Ovary (tissue), 10 donors: ENCODE measurements at places on chromosomes 5 and 9. TPM values are rescaled to one million over a fixed set of nuclear protein-coding genes. Genes with fewer than 3 reads are reported as not detected.

The CCNB1 gene
- total RNA-seq, result 8.3 TPM

The ITK gene
- total RNA-seq, result 1.5 TPM

The TEX53 gene
- total RNA-seq, result not detected

The TRIM14 gene
- 8.9 TPM for total RNA-seq

The TPM2 gene
- 309 TPM for total RNA-seq

The ZMAT2 gene
- total RNA-seq, result 40.2 TPM

The SPATA31C1 gene
- total RNA-seq, result not detected

GRCh38 chr5:149129181-149129580 is 12.1 kb upstream of the ABLIM3 start:
- H3K36me3 ChIP-seq, result no peaks in the 10 kb centered on the region
- H3K27ac ChIP-seq, result no peak overlapping the region
- H3K4me3 ChIP-seq, result no peak overlapping the region
- H3K27me3 ChIP-seq, result no peaks in the 10 kb centered on the region

DNA sequence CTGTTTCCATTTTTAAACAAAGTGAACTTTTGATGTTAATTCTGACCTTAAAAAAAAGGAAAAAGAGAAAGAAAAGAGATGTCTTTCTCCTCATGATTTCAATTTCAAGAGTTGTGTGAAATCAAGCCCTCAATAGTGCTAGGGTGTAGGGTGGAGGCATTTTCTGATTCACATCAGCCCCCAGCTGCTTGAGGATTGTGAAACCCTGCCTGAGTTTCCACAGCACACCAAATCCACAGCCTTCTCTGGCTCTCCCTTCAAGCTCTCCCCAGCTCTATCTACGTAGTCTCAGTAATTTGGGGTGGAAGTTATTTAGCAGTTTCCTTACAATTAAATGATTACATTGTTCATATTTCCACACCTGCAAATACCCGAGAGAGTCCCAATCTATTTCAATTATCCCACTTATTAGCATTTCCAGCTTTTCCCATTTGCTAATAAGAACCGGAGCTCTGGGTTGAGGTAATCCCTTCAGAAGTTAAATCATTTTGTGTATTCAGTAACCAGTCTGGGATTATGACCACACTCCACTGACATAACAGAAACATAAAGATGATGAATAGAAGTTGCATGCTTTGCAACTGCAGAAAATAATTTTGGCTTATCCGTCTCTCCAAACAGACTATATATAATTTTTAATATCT is 54.9 kb downstream of the MTX3 start:
- no peak overlapping the region for H3K27ac ChIP-seq
- H3K4me1 ChIP-seq, result peaks cover 6% of the 10 kb centered on the region
- no peak overlapping the region for H3K4me3 ChIP-seq

GRCh38 chr5:31913808-31914207 is 260.3 kb downstream of the GOLPH3 start:
- no peaks in the 10 kb centered on the region for H3K36me3 ChIP-seq
- H3K4me1 ChIP-seq, result peaks cover 2% of the 10 kb centered on the region
- H3K4me3 ChIP-seq, result no peak overlapping the region
- DNase-seq, result no peak

DNA sequence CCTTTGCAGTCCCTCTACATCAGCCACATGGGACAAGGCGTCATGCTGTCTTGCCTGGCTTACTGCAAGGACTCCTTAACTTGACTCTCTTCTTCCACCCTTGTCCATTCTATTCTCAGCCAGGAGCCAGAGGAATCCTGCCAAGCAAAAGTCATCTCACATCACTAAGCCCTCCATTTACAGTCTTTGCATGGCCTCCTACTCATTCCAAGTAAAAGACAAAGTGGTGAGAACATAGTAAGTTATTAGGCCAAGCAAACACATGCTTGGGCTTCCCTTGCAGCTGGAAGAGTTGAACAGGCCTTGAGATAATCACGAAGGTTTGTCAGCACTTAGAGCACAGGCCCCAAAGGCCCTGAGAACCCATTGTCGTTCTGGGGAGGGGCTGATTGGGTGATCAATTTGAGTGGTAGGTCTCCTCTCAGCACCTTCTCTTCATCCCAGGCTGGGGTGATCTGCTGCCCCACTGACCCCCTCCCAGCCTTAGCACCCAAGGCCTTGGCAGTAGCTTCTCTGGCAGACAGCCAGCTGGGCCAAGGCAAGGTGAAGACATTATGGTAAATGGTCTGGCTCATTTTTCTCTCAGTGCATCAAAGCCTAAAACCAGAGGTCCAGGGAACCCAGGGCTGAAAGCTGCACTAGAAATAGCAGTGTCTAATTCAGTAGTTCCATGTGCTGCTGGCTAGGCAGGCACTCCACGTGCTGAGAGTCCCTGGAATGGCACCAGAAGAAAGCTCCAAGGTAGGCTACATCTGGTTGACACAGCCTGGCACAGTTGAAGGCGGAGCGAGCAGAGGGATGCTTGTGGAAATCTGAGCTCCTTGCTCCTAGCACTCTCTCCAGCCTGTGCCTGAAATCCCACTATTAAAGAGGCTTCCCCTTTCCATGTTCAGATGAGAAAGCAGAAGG is 121.4 kb downstream of the ASTN2 start:
- H3K4me3 ChIP-seq, result no peak overlapping the region
- DNase-seq, result no peak
- H3K27me3 ChIP-seq, result no peaks in the 10 kb centered on the region

DNA sequence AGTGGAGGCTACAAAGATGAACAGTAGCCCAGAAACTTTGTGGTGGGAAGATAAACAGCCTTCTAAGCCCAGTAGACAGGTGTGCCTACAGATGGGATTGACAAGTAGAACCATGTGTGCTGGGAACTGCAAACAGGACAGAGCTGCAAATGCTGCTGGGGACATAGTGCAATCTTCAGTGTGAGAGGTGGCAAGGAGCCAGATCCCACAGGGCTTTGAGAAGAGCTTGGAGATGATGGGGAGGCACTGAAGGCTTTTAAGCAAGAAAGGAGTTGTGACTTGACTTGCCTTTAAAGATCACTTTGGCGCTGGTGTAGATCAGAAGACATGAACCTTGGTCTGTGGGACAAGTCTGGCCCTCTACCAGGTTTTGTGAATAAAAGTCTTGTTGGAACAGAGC is 675.2 kb downstream of the ACTL7B start:
- no peaks in the 10 kb centered on the region for H3K36me3 ChIP-seq
- no peak for DNase-seq
- no peak overlapping the region for H3K27ac ChIP-seq
- H3K4me1 ChIP-seq, result no peaks in the 10 kb centered on the region

GRCh38 chr9:117030254-117030768 is 343.2 kb downstream of the TRIM32 start:
- H3K4me1 ChIP-seq, result no peaks in the 10 kb centered on the region
- no peak overlapping the region for H3K27ac ChIP-seq
- no peaks in the 10 kb centered on the region for H3K36me3 ChIP-seq
- no peak overlapping the region for H3K4me3 ChIP-seq
- DNase-seq, result no peak

DNA sequence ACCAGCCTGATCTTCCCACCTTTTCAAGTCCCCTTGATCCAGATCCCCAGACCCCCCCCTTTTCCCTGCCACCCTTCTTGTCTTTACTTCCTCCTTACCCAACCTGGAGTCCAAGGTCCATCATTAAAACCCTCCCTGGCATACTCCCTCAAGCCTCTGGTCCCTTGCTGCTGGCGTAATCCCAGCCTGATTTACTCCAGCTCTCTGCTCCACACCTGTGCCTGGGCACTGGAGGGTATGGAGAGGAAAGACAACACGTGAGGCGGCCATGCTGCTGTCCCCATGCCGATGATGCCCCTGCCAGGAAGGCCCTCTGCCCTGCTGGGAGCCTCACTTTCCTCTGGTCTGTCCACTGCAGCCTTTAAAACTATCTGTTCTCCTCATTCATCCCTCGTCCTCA is 5.1 kb downstream of the B4GALT7 start:
- peaks cover 7% of the 10 kb centered on the region for H3K4me1 ChIP-seq
- DNase-seq, result no peak
- H3K27ac ChIP-seq, result no peak overlapping the region
- H3K27me3 ChIP-seq, result no peaks in the 10 kb centered on the region
- H3K36me3 ChIP-seq, result no peaks in the 10 kb centered on the region

- H3K4me1 ChIP-seq, result no peaks in the 10 kb centered on the region
- no peaks in the 10 kb centered on the region for H3K27me3 ChIP-seq
- no peak for DNase-seq
- H3K27ac ChIP-seq, result no peak overlapping the region
- no peaks in the 10 kb centered on the region for H3K36me3 ChIP-seq
Observed at GRCh38 chr5:169756071-169756765, 119.1 kb downstream of the DOCK2 start.

DNA sequence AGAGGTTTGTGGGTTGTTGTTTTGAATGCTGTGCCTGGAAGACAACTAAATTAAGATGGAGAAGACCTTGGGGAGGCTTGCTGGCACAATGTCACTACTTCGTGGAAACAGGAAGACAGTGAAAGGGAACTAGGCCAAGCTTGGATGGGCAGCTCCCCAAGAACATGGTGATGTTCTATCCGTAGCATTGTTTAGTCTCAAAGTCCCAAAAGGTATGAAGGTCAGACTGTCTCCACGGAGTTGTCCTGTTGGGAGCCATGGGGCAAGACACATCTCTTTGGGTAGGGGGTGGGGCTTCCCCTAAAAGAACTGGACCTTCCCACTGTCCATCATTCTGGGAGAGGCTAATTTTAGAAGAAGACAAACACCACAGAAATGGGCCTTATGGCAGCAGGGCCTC is 140.5 kb downstream of the ENTREP1 start:
- H3K4me1 ChIP-seq, result peaks cover 14% of the 10 kb centered on the region
- no peak overlapping the region for H3K27ac ChIP-seq
- H3K27me3 ChIP-seq, result no peaks in the 10 kb centered on the region
- H3K36me3 ChIP-seq, result no peaks in the 10 kb centered on the region

- H3K4me1 ChIP-seq, result no peaks in the 10 kb centered on the region
- H3K36me3 ChIP-seq, result no peaks in the 10 kb centered on the region
- H3K27me3 ChIP-seq, result no peaks in the 10 kb centered on the region
- DNase-seq, result no peak
Observed at GRCh38 chr9:107363516-107364152, 80.6 kb downstream of the RAD23B start.

DNA sequence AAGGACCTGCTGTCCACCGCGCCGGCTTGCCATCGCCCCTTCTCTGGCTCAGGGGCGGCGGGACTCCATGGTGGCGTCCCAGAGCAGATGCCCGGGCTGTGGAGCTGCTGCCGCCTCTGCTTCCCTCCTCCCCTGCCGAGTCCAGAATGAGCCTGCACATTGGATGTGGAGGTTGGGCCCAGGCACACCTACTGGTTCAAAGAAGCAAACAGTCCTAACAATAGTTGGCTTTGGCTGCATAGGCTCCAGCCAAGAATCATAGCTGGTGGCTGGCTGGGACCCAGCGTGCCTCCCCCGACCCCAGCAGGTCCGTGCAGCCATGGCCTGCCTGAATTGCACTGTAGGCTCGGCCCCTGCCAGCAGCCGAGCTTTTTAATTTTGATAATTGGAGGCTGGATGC is 25.8 kb downstream of the ADAMTSL2 start:
- H3K4me1 ChIP-seq, result peaks cover 11% of the 10 kb centered on the region
- H3K27me3 ChIP-seq, result no peaks in the 10 kb centered on the region

GRCh38 chr5:62561896-62562295 is 16.7 kb upstream of the LRRC70 start:
- no peak overlapping the region for H3K27ac ChIP-seq
- H3K27me3 ChIP-seq, result no peaks in the 10 kb centered on the region
- no peaks in the 10 kb centered on the region for H3K36me3 ChIP-seq
- no peak for DNase-seq
- no peaks in the 10 kb centered on the region for H3K4me1 ChIP-seq
- no peak overlapping the region for H3K4me3 ChIP-seq

DNA sequence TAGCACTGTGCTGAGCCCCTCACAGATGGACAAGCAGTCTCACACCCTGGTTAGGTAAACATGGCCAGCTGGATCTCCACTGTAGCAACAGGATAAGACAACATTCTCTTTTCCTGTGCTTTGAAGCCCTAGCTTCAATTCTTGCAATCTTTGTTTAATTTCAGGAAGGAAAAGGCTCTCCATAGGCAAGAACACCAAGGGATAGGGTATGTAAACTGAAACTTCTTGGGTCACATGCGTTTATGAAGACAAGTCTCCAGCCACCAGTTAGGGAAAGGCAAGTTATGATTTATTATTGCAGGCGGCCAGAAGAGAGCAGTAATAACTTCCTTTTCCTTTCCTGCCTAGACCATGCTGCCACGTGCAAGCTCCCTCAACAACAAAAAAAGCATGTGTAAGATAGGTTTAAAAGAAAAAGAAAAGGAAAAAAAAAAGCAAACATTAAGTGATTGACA is 50.1 kb upstream of the POU5F2 start:
- H3K4me1 ChIP-seq, result no peaks in the 10 kb centered on the region
- no peak overlapping the region for H3K4me3 ChIP-seq
- no peak for DNase-seq
- no peaks in the 10 kb centered on the region for H3K27me3 ChIP-seq
- H3K27ac ChIP-seq, result no peak overlapping the region

DNA sequence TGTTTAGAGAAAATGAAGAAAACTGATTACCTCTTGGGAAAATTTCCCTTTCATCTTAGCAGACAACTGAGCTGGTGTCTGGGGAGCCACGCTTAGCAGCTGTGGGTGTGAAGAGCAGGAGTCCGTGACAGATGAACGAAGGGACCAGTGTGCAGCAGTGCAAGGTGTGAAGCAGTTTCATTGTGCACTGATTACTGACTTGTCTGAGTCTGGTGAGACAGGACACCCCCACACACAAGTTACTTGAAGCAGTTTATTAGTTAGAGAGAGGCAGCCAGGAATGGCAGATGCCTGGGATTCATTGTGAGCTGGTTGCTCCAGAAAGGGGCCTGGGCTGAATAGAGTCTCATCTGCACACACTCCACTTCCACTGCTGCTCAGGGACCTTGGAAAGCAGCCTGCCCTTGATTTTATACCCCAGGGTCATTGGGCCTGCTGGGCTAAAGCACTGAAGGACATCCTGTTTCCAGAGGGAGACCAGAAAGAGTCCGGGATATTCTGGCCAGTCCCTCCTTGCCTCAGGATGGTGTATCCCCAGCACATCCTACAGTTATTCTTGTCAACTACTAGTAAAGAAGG is 47.4 kb downstream of the FBXL7 start:
- no peak for DNase-seq
- H3K36me3 ChIP-seq, result no peaks in the 10 kb centered on the region
- peaks cover 14% of the 10 kb centered on the region for H3K4me1 ChIP-seq
- no peaks in the 10 kb centered on the region for H3K27me3 ChIP-seq
- H3K4me3 ChIP-seq, result no peak overlapping the region
- H3K27ac ChIP-seq, result no peak overlapping the region

- H3K27me3 ChIP-seq, result no peaks in the 10 kb centered on the region
- DNase-seq, result no peak
- H3K36me3 ChIP-seq, result no peaks in the 10 kb centered on the region
- H3K27ac ChIP-seq, result no peak overlapping the region
Observed at GRCh38 chr9:136014924-136015633, 53.9 kb upstream of the UBAC1 start.
